ENCODE measurements at places on chromosomes 16 and 17.

DNA sequence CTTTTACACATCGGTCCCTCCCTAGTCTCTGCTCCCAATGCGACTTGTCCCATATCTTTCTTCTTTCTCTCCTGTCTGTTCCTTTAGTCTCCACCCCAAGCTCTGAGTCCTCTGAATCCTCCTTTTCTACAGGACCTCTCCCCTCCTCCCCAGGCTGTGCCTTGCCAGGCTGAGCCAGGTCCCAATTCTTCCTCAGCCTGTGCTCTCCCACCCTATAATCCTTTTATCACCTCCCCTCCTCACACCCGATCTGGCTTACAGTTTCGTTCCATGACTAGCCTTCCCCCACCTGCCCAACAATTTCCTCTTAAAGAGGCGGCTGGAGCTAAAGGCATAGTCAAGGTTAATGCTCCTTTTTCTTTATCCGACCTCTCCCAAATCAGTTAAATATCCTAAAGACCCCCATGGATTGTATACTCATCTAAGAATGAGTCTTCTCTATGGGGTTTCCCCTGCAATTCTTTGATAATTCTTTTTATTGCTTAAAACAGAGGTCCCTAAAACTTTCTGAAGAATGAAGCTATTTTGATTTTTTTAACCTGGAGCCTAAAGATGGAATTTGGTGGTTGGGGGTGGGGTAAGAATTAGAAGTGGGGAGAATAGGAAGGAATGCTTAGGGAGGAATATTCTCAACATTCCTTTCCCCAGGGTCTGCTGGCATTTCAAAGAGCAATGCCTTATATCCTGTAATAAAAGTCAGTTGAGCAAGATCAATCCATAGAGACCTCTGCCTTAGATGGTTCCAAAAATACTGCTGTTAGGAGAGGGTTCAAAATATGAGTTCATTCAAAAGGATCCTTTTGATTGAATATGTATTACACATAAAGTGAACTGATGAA, 102.8 kb downstream of the MYO1D start:
- no peak for DNase-seq

DNA sequence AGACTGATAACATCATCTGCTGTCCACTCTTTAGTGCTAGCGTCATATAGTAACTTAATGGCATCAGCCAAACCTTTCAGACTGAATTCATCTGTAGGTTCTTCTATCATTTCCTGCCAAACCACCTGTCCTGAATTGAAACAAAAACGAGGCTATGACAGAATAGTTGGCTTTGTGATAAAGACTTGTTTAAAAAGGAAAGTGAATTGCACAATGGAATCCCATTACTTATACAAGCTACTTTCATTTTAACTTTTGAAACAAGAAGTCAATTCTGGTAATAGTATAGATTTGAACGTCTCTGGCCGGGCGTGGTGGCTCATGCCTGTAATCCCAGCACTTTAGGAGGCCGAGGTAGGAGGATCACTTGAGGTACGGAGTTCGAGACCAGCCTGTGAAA, 18.2 kb downstream of the LASP1NB start:
- no peak for DNase-seq

GRCh38 chr17:44376124-44376523, 12.5 kb upstream of the FAM171A2 start:
- DNase-seq: no peak

DNA sequence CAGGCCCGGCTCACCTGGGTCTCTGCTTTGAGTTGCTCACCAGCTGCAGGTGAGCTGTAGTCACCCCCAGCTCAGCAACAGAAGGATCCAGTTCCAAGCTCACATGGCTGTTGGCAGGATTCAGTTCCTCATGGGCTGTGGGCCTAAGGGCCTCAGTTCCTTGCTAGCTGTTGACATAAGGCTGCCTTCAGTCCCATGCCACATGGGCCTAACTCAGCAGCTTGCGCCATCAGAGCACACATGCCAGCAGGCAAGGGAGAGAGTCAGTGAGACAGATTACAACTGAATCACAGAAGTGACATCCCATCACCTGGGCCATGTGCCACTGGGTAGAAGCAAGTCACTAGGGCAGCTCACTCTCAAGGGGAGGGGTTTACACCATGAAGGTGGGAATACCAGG, 24.7 kb downstream of the PSMD7 start:
- DNase-seq: no peak

- peak; percentile 60 for DNase-seq
Measured at GRCh38 chr16:67415872-67416793, at the start of gene ZDHHC1. TSS of gene ZDHHC1 (minus strand) at chr16:67416477. CDS start at chr16:67407775, 8,702 bp downstream.

- DNase-seq: no peak
Measured at GRCh38 chr17:77120868-77121267, 19.9 kb upstream of the SEC14L1 start.

DNA sequence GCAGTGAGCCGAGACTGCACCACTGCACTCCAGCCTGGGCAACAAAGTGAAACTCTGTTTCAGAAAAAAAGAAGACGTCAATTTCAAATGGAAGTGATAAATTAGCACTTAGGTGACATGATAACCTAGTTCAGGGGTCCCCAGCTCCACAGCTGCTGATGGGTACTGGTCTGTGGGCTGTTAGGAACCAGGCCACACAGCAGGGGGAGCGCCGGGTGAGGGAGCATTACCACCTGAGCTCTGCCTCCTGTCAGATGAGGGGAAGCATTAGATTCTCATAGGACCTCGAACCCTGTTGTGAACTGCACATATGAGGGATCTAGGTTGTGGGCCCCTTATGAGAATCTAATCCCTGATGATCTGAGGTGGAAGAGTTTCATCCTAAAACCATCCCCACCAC, 253.0 kb downstream of the FOXL1 start:
- DNase-seq: no peak

Measured in CD14-positive monocyte (primary cell).